A549 treated with dexamethasone at 1 μM for 4 hours (cell line): ENCODE measurements at places on chromosomes 3 and 15. TPM values are rescaled to one million over a fixed set of nuclear protein-coding genes. Genes with fewer than 3 reads are reported as not detected.

Gene A4GNT
- not detected in 5 replicates for total RNA-seq

Gene SEMA6D
- total RNA-seq = not detected in 5 replicates

Gene VEPH1
- 0.25 to 0.73 TPM (median 0.48 TPM) in 5 replicates for total RNA-seq

Gene LRRC31
- total RNA-seq = not detected in 5 replicates

Gene GRAMD1C
- total RNA-seq = 0.52 to 1.8 TPM (median 0.72 TPM) in 5 replicates

Gene NTRK3
- 16.4 to 27.2 TPM (median 22.9 TPM) in 5 replicates for total RNA-seq
